ENCODE measurements at places on chromosomes 6 and 20.

DNA sequence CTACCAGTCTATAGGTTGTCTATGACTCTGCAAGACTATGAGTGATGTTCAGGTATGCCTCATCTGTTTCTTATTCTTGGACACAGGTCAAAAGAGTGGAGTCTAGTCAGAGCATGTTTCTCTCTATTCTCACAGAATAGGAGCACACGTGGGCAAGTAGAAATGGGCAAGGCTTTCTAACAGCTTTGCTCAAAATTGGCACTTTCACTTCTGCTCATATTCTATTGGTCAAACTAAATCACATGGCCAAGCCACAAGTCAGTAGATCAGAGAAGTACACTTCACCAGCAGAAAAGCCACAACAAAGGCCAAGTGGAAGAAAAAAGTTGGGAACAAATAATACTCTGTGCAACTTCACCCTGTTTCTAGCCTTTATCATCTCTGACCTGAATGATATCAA is 354.5 kb upstream of the SYNCRIP start:
- no peak for DNase-seq

- peak; percentile 40 for DNase-seq
Measured at GRCh38 chr6:131976545-131977061, 25.4 kb upstream of the CCN2 start.

DNA sequence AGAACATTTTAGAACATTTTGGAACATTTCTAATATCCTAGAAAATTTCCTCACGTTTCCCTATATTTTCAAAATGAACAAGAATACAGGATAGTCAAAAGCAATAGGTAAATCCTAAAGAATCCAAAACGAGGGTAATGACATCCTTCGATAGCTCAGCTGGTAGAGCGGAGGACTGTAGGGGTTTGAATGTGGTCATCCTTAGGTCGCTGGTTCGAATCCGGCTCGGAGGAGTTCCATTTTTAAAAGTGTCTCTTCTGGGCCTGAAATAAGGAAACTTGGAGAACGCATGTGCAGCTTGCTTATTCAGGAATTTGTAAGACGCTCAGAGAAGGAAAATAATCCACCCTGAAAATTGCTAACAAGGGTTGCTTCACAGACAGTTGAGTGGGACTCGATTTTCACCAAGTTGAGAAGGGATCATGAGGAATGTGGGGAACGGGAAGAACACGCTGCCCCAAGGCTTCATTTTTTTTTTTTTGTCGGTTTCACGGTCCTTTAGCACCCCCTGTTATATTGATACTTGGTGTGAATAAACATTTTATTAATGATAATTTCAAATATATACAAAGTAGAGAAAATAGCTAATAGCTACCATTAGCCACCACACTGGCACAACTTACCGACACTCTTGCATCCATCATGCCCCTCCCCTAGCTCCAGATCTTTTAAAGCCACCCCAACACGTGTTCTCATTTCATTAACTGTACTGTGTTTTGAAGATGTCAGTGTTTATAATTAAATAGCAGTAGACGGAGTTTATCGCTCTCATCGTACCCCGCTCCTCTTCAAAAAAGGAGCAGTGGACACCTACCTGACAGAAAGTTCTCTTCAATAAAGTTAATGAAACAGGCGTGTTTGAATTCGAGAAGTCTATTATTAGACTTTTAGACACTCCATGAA is 1.8 kb upstream of the ABT1 start:
- DNase-seq, result peak; percentile 32

DNA sequence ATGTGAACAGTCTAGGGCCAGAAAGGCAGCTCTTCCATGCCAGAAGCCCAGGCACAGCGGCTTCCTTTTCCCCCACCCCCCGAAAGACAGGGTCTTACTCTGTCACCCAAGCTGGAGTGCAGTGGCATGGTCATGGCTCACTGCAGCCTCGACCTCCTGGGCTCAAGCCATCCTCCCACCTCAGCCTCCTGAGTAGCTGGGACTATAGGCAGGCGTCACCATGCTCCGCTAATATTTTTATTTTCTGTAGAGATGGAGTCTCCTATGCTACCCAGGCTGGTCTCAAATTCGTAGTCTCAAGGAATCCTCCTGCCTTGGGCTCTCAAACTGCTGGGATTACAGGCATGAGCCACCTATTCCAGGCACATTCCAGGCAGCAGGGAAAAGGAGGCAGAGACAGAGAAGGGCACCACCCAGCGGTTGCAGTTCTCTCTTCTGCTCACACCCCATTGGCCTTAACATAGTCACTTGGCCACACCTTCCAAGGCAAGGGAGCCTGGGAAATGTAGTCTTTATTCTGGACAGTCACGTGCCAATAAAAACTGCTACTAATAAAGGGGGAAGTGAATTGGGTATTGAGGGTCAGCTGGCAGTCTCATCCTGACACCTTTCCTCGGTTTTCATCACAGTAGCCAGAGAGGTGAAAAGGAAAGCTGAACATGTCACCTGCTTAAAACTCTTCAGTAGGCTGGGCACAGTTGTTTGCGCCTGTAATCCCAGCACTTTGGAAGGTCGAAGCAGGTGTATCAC is 205.9 kb downstream of the ZMYND8 start:
- DNase-seq, result peak; percentile 78

GRCh38 chr6:15380351-15380750 is 134.5 kb downstream of the JARID2 start:
- DNase-seq, result no peak

DNA sequence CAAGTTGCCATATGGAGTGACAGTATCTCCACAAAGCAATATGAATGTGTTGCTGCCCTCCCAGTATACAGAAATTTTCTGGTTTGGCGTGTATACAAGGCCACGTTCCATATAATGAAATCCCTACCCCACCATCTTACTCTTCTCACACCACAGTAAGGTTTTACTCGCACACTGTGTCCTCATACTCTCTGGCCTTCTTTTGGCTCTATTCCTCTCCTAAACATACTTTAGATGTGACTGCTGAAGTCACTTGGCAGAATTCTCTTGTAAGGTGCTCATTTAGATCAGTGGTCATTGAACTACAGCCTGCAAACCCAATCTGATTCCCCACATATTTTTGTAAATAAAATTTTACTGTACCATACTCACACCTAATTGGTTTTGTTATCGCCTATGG is 123.2 kb downstream of the RFPL4B start:
- DNase-seq, result no peak

GRCh38 chr20:63351811-63352591 is 9.1 kb downstream of the CHRNA4 start:
- DNase-seq, result no peak

GRCh38 chr6:56938649-56939191 is 16.2 kb upstream of the BEND6 start:
- DNase-seq, result peak; percentile 29

- peak; percentile 68 for DNase-seq
Measured at GRCh38 chr6:132190815-132191175, 210.5 kb downstream of the MOXD1 start.

GRCh38 chr20:33172781-33173180 is 4.8 kb downstream of the BPIFA2 start:
- no peak for DNase-seq

DNA sequence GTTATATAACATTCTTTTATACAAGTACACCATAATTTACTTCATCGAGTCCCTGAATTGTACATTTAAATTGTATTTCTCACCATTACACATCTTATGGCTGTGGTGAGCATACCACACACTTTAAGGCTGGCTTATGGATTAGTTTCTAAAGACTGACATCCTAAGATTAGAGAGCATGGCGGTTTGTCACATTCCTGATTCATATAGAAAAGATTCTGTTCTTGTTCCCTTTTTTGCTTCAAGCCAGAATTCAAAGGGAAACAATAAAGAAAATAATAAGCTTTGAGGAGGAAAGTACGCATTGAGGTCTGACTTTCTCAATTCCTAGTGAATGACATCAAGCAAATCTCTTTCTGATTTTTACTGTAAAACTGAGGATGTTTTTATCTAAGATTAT is 2.5 kb downstream of the BTN1A1 start:
- no peak for DNase-seq

DNA sequence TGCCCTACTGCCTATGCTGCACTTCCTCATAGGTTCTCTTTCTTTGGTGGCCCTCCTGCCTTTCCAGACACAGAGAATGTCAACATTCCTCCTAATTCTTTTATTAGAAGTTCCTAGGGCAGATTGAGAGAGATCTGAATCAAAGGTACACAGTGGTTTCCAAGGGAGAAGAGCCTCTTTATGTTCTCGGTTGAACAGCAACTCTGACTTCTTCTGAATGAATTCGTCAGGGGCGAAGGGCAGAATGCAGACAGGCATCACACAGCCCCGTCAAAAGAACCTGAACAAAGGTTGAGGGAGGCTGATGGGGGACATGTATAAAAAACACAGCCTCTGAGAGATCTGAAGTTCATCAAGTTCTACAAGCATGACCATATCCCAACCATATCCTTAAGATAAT is 68.1 kb upstream of the DTNBP1 start:
- no peak for DNase-seq

DNA sequence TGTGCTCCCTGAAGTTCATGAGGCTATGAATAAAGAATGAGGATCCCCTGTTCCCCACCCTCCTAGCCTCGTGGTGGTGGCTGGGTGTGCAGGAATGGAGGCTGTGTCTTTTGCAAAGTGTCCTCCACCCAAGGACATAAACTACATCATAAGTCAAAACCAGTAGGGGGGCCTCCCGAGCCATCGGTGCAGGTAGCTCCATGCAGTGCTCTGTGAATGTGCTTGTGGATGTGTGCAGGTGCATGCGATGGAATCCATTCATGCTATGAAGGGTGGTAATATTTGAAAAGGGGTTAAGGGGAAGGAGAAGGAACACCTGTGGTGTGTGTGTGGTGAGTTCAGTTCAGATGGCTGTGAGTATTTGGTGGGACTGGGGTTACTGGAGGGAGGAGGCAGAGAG is 197.3 kb downstream of the NRN1 start:
- DNase-seq, result no peak

- no peak for DNase-seq
Measured at GRCh38 chr20:50433001-50433761, 77.0 kb upstream of the PTPN1 start.

DNA sequence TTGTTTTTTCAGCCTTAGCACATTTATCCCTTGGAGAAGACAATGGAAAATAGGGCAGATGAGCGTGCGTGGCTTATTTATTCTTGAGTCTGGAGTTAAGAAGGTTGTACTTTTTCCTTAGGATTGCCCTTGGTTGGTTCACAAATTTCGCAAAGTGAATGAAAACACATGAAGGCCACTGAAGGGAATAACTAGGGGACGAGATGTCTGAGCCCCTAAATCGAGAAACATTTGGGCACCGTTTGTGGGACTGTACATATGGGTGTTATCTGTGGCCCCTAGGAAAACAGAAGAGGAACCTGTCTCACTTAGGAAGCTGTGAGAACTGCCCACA is 19.4 kb upstream of the TRIM27 start:
- no peak for DNase-seq

DNA sequence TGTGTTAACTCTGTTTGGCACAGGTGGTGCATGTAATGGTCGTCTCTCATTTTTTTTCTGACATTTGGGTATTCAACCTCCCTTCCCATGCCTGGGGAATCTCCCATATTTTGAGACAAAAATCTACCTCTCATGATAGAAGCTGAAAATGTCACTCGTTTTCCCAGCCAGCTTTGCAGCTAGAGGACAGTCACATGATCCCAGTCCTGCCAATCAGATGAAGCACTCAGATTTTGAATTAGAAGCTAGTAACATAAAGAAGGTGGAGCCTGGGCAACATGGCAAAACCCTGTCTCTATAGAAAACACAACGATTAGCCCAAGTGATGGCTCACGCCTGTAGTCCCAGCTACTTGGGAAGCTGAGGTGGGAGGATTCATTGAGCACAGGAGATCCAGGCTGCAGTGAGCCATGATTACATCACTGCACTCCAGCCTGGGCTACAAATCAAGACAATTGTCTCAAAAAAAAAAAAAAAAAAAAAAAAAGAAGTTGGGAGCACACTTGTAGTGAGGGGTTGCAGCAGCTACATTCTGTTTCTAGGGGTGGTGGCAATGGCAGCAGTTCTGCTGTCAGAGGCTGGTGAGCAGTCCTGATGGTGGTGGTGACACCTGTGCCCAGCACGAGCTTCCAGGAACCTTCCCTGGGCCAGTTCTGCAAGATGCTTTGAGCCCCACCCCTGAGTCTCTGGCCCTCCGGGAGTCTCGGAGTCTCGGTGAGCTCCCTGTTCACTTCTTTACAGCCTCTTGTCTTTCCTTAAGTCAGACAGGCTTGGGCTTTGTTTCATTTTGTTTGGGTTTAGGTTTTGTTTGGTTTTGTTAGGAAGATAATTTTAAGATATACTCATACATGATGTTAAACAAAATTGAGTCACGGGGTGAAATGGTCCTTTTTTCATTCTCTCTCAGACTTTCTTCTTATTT is 94.1 kb upstream of the KCNG1 start:
- no peak for DNase-seq

DNA sequence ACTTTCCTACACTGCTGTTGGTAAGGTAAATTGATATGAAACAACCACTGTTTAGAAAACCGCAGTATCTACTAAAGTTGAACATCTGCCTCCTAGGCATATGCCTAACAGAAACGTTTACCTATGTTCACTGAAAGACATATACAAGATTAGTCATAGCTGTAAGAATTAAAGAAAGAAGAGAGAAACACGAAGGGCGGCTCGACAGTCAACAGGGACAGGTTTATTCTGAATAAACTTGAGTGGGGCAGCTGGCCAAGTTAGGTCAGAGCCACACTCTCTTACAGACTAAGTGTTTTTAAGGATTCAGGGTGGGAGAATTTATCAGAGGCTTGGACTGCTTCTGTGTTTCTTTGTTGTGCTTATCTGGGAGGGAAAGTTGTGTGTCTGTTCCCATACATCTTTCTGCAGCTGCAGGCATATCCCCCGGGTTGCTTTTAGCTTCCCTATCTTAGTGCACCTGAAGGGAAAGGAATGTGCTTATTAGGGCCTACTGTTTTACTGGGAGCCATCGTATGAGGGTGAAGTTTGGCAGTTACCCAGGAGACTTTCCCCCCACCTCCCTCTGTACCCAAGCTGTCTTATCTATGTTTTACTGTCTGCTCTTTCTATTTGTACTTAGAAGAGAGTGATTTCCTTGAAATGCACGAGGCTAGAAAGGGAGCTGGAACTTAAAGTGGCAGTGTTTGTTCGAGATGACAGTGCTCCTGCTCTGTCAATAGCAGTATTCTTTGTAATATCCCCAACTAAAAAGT is 20.4 kb downstream of the PROCR start:
- no peak for DNase-seq

DNA sequence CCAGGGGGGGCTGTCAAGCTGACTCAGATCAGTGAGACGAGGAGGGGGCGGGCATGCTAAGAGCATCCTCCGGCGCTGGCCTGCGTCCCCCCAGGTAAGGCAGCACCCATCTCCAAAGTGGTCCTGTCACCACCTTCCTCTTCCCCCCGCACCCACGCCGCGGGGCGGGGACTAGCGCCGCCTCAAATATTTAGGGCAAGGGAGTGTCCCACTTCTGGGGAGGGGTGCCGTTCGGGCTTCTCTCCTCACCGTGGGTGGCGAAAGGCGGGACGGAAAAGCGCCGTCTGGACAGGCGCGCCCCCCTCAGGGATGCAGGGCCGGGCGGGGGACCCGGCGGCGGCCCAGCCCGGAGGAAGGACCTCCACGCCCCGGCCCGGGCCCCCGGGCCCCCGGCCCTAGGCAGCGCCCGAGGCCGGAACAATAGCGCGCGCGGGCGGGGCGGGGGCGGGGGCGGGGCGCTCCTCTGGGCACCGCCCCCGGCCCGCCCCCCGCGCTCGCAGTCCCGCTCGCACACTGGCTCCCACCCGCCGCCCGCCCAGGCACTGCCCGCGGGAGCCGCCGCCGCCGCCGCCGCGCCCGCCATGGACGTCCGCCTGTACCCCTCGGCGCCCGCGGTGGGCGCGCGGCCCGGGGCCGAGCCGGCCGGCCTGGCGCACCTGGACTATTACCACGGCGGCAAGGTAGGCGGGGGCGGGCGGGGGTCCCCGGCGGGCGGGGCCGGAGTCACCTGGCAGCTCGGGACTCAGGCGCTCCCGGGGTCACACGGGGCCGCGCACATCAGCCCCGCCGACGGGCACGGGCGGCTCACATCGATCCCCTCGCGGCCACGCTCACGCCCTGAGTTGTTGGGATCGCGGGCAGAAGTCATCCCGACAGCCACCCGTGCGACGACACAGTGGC is at the start of gene TOX2:
Gene TOX2, plus strand, starts transcription at position 542 of the 900 bp plus-strand sequence. Its CDS starts 40 bp downstream, at position 582.
- peak; percentile 66 for DNase-seq

All from lung microvascular endothelial cell (primary cell).